ENCODE measurements at places on chromosomes 16 and 17.

DNA sequence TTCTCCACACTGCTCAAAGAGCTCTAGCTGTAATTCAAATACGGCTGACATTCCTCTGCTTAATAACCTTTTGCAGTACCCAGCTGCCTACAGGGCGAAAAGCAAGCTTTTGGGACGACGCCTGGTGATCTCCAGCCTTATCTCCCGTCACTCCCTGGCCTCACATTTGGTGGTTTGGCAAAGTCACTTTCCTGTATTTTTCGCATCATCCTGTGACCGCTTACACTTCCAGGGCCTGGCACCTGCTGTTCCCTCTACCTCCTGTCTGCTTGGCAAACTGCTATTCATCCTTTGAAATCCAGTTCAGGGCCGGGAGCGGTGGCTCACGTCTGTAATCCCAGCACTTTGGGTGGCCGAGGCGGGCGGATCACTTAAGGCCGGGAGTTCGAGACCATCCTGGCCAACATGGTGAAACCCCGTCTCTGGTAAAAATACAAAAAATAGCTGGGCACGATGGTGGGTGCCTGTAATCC is 2.7 kb upstream of the BHLHA9 start:
- DNase-seq, result peak; percentile 40

GRCh38 chr16:59242556-59242955 is 508.4 kb upstream of the GOT2 start:
- no peak for DNase-seq

DNA sequence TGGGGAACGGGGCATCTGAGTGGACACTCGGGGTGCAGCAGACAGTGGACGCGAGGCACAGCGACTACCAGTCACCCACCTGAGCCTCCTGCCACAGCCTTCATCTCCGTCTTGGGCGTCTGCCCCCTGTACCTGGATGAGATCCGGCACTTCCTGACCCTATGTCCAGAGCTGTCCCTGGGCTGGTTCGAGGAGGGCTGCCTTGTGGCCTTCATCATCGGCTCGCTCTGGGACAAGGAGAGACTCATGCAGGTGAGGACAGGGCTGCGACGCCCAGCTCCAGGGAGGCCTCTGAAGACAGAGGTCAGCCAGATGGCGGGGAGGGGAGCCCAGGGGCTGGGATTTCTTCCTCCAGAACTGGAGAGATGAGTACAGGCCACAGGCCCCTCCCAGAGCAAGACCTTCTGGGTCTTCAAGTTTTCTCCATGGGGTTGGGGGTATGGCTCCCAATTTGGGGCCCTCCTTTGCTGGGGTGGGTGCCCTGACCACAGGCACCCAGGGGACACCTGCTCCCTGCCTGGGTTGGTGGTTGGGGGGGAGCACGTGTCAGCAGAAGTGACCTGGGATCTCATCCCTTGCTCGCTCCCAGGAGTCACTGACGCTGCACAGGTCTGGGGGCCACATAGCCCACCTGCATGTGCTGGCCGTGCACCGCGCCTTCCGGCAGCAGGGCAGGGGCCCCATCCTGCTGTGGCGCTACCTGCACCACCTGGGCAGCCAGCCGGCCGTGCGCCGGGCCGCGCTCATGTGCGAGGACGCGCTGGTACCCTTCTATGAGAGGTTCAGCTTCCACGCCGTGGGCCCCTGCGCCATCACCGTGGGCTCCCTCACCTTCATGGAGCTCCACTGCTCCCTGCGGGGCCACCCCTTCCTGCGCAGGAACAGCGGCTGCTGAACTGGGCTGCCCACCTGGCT is 1.9 kb downstream of the AANAT start:
- DNase-seq, result no peak

DNA sequence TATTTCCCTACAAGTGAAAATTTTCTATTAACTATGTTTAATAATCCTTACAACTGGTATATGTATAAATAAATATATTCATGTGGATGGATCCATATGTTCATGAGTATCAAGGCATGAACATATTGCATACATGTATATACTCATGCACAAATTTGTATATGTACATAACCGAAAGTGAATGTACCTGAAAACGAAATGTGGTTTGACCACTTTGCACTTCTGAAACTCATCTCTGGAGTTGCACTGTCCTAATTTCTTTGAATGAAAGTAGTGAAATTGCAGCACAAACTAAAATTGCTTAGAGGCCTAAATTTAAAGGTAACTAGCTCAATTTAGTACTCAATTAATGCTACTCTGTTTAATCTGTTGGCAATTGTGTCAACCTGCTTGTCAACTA is 27.4 kb upstream of the GNAO1 start:
- DNase-seq, result no peak

DNA sequence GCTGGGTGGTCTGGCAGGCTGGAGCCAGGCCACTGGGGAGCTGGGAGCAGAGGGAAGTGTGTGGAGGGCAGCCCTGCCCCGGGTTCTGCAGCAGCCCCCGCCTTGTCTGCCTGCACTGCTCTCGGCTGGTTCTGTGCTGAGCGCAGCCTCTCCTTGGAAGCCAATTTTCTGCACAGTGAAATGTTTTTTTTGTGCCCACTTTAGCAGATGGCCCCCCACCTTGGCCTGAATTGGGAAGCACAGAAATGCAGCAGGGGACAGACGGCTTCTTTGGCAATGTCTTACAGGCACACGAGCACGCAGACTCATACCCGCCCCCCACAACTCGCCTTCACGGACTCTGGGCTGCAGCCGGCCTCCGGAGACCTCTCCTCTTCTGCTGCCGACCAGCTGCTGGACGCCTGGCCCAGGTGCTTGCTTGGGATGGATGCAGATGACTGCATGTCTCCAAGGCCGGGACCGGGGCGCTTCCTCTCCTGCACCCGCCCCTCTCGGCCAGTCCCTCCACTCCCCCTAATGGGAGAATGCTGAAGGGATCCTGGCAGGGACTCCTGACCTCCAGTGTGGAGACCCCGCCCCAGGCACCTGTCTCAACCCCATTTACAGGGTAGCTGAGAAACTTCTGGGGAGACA is 14.8 kb downstream of the NPTX1 start:
- DNase-seq, result no peak

DNA sequence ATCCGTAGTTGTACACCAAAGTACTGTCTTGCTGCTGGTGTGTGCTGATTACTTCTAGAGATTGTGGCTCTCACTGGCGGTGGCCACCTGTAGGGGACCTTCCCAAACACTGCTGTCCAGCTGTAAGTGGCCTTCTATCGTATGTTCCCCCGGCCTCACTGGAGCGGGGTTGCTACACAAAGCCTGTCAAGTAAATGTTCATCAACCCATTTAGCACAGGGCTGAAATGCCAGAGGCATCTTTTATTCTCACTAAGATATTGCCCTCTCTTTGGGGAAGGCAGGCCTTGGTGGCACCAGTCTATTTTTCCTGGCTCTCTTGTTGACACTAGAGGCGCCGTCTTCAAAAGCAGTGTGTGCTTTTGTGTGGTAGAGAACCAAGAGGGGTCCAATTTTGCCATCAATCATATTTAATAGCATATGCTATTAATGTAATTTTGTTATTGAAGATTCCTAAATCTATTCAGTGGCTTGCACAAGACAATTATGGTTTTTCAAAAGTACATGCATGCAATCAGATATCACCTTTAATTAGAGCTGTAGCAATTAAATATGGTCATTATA is 514.4 kb upstream of the SALL1 start:
- no peak for DNase-seq

DNA sequence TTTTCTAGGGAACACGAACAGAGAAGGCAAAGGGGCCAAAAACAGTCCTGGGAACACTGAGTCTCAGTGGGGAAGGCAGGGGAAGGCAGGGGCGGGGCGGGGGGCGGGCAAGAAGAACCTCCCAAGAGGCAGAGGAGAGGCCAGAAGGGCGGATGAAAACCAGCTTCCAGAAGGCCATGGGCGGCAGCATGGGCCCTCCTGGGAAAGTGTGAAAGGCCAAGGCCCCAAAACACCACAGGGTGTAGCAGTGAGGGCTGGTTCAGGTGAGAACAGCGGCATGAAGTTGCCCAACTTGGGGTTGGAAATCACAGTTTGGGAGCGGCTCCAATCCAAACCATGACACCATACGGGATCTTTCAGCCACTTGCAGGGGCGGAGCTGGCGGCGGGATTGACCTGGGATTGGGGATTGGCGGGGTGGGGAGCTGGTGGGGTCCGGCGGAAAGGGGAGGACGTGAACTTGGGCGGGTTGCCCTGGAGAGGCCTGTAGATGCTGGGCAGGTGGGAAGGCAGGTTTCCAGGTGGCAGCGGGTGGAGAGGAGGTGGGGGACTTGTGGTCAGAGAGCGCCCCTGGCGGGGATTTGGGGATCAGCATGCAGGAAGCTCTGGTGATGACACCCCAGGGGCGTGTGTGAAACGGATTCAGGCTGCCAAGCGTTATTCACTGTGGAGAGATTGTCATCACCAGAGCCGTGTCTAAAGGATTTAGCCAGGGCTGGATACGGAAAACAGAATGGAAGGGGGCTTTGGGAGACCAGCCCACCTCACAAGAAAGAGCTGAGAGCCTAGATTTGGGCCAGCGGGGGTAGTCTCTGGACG is 80.9 kb downstream of the ARHGAP23 start:
- peak; percentile 74 for DNase-seq

GRCh38 chr17:62704381-62704971 is 77.0 kb downstream of the MRC2 start:
- peak; percentile 7 for DNase-seq

DNA sequence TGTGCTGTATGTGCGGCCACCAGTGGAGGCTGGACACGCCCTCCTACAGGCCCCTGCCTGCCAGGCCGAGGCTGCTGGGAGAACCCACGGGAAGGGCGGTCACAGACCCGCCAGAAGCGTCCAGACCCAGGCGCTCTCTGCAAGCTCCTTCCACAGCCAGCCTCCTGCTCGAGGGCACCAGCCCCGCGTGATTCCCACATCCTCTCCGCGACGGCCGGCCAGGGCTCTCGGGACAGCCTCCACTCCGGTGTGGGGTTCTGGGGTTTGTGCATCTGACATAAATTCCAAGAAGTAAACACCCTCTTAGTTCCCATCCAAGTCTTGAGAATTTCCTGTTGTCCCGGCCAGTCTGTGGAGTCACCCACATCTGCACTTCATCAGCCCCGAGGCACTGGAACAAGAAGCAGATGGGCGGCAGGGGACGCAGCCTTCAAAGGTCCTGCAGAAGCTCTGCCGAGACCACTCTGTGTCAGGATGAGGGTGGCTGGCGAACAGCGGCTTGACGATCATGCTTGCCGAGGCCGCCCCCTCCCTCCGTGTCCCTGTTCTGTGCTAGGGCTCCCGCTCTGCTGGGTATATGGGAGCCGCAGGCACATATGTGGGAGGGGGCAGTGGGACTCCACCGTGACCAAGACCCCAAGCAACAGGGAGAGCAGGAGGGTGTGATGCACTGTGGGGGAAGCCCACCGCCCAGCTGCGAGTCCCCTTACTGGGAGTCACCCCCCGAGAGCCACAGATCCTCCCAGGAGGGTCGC is 2.4 kb upstream of the TMEM204 start:
- no peak for DNase-seq

GRCh38 chr17:82028246-82028645 is 3.2 kb upstream of the RAC3 start:
- no peak for DNase-seq

GRCh38 chr17:59154292-59154720 is 680 bp downstream of the SKA2 start:
- peak; percentile 69 for DNase-seq

DNA sequence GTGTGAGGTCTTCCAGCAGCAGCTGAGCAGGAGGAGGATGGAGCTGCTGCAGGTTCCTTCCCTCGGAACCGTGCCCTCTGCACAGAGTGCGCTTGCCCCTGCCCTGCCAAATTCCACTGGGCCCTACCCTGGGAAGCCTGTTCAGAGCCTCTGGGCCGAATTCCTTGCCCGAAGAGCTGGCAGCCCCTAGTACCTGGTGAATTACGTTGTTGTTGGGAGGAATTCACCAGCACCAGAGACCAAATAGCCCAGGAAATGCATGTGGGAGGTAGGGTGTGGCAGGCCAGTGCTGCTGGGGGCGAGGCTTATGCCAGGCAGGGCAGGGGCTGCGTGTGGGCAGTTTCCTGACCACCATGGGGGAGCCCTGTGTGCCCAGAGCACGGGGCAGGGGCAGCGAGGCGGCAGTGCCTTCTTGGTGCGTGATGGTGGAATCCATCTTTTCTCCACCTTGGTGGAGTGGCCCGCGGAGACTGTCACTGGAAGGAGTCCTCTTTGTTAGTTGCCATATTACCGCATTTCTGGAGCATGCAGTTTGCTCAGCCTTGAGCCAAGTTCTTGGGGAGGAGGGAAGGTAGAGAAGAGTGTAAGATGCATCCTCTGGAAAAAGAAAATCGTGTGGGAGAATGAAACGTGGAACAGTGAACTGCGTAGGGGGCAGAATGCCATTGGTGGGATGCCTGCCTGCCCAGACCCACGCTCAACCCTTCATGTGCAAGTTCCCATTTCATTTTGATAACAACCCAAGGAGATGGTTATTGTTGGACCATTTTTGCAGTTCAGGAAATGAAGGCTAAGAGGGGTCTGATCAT is 2.3 kb downstream of the MRC2 start:
- no peak for DNase-seq

GRCh38 chr16:72721981-72722380 is 325.9 kb downstream of the ZFHX3 start:
- DNase-seq, result no peak

GRCh38 chr16:1173788-1174451 is 21.0 kb downstream of the CACNA1H start:
- no peak for DNase-seq

GRCh38 chr16:6852643-6853225 is 479.9 kb upstream of the RBFOX1 start:
- no peak for DNase-seq

DNA sequence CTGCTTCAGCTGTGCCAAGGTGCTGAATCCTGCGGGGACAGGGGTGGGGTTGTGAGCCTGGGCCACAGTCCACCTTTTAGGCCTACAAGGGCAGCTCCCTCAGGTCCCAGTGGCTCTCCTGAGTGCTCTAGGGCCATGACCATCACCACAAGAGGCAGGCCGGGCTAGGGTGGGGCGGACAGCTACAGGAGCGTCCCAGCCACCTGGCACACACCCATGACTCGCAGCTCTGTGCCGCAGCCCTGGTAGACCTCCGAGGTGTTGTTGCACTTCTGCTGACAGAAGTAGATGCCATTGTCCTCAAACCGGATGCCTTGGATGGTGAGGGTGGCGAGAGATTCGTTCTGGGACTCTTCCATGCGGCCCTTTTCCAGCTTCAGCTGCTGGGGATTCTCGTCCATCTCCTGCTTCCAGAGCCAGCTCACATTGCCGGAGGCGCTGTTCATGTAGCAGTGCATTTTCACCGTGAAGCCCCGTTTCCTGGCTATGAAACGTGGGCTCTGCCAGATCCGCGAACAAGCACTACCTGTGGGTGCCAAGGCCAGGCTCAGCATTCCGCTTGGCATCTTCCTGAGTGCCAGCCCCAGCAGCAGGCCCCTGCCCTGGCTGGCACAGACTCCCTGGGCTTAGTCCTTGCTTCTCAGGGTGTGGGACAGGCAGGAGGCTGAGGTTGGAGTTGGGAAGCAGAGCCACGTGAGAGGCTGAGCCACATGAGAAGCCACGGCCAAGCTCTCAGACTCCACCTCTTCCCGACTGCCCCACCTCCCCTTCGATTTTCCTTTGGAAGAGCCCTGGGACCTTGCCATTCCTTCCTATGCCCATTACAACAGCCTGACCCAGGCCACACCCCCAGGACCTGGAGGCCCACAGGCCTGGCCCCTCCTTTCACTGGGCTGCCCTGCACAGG is 2.0 kb downstream of the CD79B start:
- no peak for DNase-seq

- peak; percentile 87 for DNase-seq
These were observed 49.8 kb upstream of the BAHCC1 start for GRCh38 chr17:81345228-81346089.

GRCh38 chr16:89279666-89280481 is 62.4 kb downstream of the ZNF778 start:
- no peak for DNase-seq
